Central memory CD4-positive, alpha-beta T cell (primary cell): ENCODE measurements at places on chromosomes 7 and 10.
A peak's percentile ranks its signal among the peaks of the same experiment; 100 is the strongest.

GRCh38 chr7:101474178-101474577, 111.5 kb downstream of the COL26A1 start:
- DNase-seq, result no peak

GRCh38 chr10:18418541-18419215, 232.7 kb downstream of the NSUN6 start:
- no peak for DNase-seq

- no peak for DNase-seq
Observed at GRCh38 chr10:127552446-127552845, 3.3 kb downstream of the NPS start.

GRCh38 chr10:43861966-43862751, 213.5 kb upstream of the ZNF32 start:
- DNase-seq, result no peak

DNA sequence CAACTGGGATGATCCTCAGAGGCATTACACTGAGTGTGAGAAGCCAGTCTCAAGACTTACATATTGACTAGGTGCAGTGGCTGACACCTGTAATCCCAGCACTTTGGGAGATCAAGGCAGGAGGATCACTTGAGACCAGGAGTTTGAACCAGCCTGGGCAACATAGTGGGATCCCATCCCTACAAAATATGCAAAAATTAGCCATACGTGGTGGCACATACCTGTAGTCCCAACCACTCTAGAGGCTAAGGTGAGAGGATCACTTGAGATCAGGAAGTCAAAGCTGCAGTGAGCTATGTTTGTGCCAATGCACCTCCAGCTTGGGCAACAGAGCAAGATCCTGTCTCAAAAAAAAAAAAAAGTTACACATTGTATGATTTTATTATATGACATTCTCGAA, 23.5 kb upstream of the TNPO3 start:
- DNase-seq, result no peak

DNA sequence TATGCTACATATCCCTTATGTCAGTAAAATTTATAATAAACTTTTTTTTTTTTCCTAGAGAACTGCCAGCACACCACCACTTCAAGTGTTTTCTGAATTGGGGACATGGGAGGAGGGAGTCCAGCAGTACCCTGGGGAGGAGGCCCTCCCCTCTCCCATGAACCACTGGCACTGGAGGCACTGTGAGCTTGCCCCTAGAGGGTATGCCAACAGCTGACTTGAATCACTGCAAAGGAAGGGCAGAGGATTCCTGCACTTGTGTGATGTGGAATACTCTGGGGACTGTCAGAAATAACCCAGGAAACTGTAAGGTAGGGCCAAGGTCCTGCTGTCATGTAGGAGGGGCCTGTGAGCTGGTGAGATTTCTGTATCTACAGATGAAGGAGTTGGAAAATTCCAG, 8.5 kb upstream of the ARMS2 start:
- DNase-seq, result no peak

DNA sequence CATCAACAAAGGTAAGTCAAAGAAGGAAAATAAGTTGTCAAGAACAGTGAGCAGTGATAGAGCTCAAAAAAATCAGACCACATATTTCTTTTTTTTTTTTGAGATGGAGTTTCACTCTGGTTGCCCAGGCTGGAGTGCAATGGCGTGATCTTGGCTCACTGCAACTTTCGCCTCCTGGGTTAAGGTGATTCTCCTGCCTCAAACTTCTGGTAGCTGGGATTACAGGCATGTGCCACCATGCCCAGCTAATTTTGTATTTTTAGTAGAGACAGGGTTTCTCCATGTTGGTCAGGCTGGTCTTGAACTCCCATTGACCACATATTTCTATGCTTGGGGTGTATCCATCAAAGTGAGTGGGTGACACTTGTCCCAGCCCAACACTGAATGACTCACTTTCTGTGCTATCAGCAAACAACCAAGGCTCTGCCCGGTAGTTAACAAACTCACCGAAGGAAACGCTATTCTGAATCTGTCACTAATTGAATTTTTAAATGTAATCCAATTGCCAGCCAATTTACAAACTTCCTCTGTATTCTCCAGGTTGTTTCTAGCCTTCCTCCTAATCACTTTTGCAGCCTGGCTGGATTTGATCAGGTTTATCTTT, 19.6 kb upstream of the SMNDC1 start:
- DNase-seq, result no peak

DNA sequence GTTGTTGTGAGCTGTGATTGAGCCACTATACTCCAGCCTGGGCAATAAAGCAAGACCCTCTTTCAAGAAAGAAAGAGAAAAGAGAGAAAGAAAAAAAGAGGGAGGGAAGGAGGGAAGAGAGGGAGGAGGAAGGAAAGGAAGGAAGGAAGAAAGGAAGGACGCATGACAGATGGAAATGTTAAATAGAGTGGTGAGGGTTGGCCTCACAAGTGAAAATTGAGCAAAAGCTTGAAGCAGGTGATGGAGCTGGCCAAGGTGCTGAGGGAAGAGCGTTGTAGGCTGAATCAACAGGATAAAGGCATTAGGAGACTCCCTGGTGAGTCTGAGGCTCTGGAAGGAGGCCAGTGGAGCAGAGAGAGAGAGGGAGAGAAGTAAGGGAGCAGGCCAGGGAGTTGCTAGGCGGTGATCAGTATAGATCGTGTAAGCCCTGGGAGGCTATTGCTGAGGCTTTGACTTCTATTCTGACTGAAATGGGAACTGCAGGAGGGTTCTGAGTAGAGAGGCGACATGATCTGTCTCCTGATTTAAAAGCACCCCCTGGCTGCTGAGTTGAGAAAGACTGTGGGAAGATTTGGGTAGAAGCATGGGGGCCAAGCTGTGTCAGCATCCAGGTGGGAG, 26.5 kb upstream of the TMEM248 start:
- no peak for DNase-seq

DNA sequence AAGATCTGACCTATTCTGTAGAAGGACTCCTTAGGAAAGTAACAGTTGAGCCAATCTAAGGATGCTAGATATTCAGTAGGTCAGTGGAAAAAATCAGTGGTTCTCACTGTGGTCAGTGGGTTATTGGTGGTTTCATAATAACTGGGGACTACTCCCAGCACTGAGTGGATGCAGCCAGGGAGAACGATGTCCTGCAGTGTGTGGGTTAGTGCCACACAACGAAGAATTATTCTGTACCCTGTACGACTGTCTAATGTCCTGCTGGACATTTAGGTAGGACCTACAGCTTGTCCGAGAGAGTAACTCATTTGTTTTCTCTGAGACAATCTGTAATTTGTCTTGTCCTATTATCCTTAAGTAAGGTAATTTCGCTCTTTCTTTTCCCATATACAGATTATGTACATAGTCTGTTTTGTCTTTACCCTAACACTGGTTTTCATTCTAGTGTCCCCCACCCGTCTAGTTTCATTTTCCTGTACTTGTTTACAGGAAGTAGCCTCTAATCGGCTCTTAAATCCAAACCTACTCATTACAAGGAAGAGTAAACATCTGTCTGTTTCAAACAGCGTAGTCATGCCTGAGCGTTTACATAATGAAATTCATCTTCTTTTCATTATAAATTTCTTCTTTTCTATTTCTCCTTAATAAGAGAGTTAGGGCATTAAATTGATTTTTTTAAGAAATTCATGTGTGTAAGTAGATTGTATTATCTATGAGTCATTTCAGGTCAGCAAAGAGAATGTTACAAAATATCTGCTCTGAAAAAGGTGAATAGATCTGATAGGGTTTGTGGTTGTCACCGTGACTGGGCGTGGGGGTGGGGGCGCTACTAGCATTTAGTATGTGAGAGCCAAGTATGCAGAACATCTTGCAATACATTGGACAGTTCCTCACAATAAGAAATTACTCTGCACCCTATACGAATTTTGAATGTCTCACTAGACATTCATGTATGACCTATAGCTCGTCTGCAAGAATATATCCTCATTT, 8.3 kb upstream of the ZC3HAV1L start:
- peak; percentile 62 for DNase-seq

DNA sequence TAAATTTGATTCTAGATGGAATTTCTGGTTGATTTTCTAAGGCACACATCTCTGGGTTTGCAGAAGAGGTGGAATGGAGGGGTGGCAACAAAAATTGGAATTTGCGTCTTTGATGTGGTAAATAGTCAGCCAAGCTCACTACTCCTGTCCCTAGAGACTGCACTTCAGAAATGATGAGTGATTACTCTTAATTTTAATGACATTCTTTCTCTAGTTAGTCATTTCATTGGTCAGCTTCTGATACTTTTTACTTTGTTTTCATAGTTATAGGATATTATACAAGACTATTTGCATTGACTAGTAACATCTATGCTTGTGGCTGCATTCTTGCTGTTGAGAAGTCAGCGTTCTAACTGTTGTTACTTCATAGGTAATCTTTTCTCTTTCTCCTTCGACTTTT, 658.3 kb downstream of the SUGCT start:
- no peak for DNase-seq

DNA sequence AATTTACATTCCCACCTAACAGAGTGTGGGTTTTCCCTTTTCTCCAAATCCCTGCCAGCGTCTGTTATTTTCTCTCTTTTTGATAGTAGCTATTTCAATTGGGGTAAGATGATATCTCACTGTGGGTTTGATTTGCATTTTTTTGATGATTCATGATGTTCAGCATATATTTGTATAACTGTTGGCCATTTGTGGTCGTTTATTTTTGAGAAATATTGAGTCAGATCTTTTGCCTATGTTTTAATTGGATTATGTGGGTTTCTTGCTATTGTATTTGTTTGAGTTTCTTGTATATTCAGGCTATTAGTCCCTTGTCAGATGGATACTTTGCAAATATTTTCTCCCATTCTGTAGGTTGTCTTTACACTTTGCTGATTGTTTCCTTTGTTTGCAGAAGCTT, 193.8 kb downstream of the ABCA13 start:
- no peak for DNase-seq
